ENCODE measurements at places on chromosomes 5 and 9.

- peak; percentile 99 for DNase-seq
Observed at GRCh38 chr9:36190388-36191289, at the start of gene CLTA. TSS of gene CLTA (plus strand) at chr9:36190921. CDS start at chr9:36191057, 136 bp downstream.

GRCh38 chr9:10014889-10015288 lies 597.9 kb downstream of the PTPRD start:
- peak; percentile 14 for DNase-seq

DNA sequence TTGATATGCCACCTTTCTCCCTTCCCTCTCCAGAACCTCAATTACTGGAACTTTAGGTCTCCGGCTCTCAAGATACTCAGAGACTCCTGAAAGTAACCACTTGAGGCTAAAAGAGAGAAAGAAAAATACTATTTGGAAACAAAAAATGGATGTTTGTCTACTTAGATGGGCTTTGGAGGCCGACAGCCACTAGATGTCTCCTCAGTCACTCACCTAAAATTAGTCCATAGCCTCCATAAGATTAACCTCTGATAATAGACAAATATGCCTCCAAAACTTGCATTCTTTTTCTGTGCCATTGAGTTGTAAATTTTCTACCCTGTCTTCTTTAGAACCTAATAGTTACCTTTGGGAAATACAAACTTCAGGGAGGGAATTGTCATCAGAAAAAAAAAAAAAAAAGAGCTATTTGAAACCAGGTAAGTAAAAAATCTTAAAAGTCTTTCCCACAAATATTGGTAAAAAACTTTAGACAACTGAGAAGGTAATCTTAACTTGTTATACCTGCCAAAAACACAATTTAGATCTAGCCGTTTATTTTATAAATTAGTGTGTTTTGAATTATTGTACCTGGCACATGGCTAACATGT lies 11.2 kb upstream of the PCDH1 start:
- DNase-seq = no peak

GRCh38 chr5:64929833-64930232 lies 161.1 kb downstream of the CWC27 start:
- no peak for DNase-seq

- DNase-seq = peak; percentile 8
Observed at GRCh38 chr5:96868603-96869371, 7.5 kb upstream of the ERAP2 start.

DNA sequence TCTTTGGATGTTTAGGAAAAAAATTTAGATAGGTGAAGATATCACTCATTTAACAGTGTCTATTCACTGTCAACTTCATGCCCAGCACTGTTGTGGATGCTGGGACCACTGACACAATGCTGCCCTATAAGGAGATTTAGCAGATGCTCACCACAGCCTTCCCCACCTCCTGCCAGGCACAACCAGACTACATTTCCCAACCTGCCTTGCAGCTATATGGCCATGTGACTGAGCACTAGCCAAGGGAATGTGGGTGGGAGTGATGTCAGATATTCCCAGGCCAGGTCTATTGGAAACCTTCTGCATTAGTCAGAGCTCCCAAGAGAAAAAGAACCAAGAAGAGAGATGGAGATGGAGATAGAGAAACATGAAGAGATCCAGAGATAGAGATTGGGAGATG lies 302.6 kb upstream of the TAS2R1 start:
- DNase-seq = no peak

GRCh38 chr9:136138566-136138965 lies 19.9 kb upstream of the TMEM250 start:
- DNase-seq = peak; percentile 61

GRCh38 chr5:154486427-154486866 lies 8.4 kb upstream of the HAND1 start:
- DNase-seq = no peak

DNA sequence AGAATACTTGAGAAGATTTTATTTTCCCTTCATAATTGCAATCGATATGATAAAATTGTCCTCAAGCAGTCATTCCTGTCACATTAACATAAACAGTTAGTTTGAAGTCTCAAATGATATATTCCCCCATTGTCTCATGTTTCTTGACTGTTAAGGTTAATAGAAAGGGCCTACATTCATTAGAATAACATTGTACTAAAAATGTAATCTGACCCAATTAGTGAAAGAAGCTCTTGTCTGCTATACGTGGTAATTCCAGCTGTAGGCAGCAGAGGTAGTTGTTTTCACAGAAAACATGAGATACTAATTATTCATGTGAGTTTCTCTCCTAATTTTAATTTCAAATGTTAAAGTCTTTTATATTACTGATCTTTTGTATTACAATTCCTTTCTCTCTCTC lies 25.9 kb upstream of the AP3B1 start:
- DNase-seq = no peak

GRCh38 chr9:126439402-126439765 lies 112.8 kb downstream of the MVB12B start:
- no peak for DNase-seq

- no peak for DNase-seq
Observed at GRCh38 chr5:74310386-74310785, 330.1 kb downstream of the ENC1 start.

GRCh38 chr9:76634356-76635054 lies 129.7 kb upstream of the PCA3 start:
- DNase-seq = no peak

Measured in NCI-H1092 (cell line).